ENCODE measurements at places on chromosomes 4 and X. TPM values are rescaled to one million over a fixed set of nuclear protein-coding genes. Genes with fewer than 3 reads are reported as not detected.

The ADH1C gene
- total RNA-seq = not detected

- H3K36me3 ChIP-seq = peaks cover 37% of the 10 kb centered on the region
- DNase-seq = no peak
- H3K27me3 ChIP-seq = no peaks in the 10 kb centered on the region
- no peaks in the 10 kb centered on the region for H3K4me1 ChIP-seq
- no peak overlapping the region for H3K27ac ChIP-seq
Observed at GRCh38 chrX:19358521-19358920, 14.8 kb downstream of the PDHA1 start.

GRCh38 chrX:542179-542578, 88.4 kb upstream of the SHOX start:
- H3K27me3 ChIP-seq = no peaks in the 10 kb centered on the region
- no peak overlapping the region for H3K4me3 ChIP-seq
- DNase-seq = no peak
- no peaks in the 10 kb centered on the region for H3K4me1 ChIP-seq

DNA sequence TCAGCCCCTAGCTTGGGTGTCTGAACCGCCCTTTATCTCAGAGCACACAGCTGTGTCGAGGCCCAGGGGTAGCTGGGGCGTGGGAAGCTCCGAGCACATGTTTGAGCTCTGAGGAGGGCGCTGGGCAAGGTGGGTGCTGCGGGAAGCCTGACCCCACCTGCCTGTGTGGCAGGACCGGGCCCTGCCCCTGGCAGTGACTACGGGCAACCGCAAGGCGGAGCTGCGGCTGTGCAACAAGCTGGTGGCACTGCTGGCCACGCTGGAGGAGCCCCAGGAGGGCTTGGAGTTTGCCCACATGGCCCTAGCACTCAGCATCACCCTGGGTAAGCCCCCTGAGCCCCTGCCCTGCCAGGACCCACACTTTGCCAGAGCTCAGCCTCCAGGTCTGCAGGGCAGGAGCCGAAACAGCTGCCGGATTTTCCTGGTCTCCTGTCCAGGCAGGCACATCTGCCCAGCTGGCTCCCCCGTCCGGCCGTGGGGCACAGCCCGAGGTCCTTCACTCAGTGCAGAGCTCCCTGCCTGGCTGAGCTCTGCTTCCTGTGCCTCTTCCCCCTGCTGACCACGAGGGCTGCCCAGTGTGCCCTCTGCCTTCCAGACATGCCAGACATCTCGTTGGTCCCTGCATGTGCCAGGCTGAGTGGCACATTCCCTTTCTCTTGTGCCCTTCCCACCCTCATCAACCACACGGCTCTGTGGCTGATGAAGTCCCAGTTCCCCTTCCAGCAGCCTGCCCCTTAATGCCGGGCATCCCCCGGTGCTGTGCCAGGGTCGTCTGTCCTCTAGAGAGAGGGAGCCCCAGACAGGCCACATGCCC, 33.2 kb upstream of the HTRA3 start:
- no peaks in the 10 kb centered on the region for H3K4me1 ChIP-seq
- no peak overlapping the region for H3K4me3 ChIP-seq
- DNase-seq = no peak
- H3K27me3 ChIP-seq = no peaks in the 10 kb centered on the region
- H3K27ac ChIP-seq = no peak overlapping the region
